Activated naive CD4-positive, alpha-beta T cell treated with anti-CD3 and anti-CD28 coated beads, Interleukin-2, amount 10 ng/mL, durations not matched to agents 7 days and 5 days (primary cell): ENCODE measurements at places on chromosomes 6 and 20.
A peak's percentile ranks its signal among the peaks of the same experiment; 100 is the strongest.

GRCh38 chr6:151263967-151264366, 24.2 kb downstream of the AKAP12 start:
- DNase-seq: no peak

GRCh38 chr6:40499215-40499614, 87.9 kb downstream of the LRFN2 start:
- no peak for DNase-seq

GRCh38 chr20:35561268-35561667, 19.4 kb downstream of the ERGIC3 start:
- peak; percentile 32 for DNase-seq

DNA sequence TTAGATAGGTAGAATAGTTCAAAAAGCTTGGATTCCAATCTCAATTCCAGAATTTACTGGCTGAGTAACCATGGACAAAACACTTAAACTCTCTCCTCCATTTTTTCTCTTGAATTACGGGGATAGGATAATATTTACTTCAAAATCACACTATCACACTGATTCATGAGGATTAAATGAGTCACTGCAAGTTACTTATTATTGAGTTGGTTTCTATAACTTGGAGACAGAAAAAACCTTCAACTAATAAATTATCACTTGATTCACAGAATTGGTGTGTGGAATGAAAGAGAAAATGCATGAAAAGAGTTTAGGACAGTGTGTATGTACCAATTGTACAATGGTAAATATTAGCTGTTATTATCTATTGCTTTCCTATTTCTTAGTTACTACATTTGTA, 585.2 kb downstream of the PHF3 start:
- DNase-seq: no peak

GRCh38 chr6:18412068-18412467, 24.9 kb downstream of the RNF144B start:
- no peak for DNase-seq
